ENCODE measurements at places on chromosomes 11 and 22.

DNA sequence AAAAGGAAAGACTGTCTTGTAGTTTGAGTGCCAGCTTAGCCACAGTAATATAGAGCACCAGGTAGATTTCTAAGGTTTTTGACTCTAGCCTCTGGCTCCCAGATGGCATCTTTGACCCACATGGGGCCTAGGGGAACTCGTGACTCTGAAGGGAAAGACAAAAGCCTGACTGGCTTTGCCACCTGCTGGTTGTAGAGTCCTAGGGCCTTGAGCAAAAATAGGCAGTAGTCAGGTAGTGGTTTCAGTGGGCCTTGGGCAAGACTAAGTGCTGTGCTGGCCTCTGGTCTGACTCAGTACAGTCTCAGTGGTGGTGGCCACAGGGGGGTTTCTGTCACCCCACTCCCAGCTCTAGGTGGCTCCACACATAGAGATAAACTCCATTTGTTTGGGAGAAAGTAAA lies 349.4 kb downstream of the FAM181B start:
- no peak for DNase-seq

DNA sequence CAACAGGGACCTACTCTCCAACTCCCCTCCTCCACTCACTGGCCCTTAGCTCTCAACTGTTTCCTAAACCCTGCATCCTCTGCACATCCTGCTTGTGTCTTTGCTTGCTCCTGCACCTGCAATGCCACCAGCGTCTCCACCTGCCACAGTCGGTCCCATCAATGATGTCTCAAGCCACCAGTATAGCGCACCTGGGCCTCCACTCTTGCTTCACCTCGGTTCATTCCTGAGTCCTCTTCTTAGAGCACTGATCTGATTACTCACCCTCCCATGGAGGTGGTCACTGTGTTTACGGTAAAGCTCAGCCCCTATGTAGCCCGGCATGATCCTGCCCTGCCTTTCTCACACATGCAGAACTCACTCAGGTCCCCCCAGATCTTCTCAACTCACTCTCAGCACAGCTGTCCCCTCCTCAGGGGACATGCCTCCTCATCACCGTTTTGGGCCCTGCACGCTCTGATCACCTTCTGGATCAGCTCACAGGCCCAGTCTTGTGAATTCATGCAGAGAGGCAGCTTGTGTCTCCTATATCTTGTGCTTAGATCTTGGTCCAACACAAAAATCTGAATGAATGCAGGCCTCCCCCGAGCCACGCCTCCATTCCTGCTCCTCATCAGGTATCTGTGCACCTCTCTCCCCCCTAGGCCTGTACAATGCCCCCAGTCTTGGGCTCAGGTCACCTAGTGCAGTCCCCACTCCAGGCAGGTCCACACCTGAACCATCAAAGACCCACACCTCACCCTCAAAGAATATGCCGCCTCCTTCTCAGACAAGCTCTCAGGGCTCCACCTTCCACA lies 31.4 kb downstream of the TRIM29 start:
- no peak for DNase-seq

GRCh38 chr11:102564110-102564509 lies 33.6 kb upstream of the MMP7 start:
- DNase-seq: peak; percentile 78

GRCh38 chr11:14636119-14636518 lies 7.5 kb upstream of the PDE3B start:
- DNase-seq: no peak

- no peak for DNase-seq
Observed at GRCh38 chr22:43155789-43156188, 4.4 kb downstream of the TSPO start.

DNA sequence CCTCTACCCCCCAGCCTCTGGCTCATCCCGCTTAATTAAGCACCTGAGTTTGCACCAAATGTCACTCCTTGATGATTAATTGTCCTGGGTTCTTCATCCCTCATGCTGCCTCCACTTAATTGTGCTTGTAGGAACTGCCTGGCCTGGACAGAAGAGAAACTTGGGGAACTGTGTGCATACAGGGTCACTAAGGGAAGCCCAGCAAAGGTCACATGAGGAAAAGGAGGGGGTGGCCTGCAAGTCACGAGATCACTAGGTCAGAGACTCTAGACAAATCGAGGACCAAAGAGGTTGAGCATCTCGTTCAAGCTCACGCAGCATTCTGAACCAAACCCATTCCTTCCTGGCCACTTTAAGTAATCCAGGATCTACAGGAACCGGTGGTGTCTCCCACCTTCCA lies 75.8 kb downstream of the PDE2A start:
- DNase-seq: no peak

DNA sequence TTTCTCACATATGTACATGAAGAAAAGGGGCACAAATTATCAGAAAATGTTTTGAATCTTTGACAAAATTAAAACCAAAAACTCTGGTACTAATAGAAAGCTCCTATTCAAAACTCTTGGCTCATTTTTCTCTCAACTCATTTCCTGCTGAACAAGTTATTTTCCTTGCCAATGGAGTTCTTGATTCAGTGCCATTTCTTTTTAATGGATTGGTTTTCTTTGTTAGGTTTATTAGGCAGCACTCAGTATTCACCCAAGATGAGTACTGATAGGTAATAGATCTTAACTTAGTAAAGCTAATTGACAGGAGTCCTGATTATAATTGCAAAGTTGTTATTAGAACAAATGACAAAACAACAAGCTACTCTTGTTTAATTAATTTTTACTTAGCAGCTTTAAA lies 279.4 kb upstream of the PDGFD start:
- no peak for DNase-seq

GRCh38 chr11:120335908-120336640 lies at the start of gene ARHGEF12:
Gene ARHGEF12, plus strand, starts transcription at chr11:120336413. Its CDS starts 831 bp downstream, at chr11:120337244.
- peak; percentile 99 for DNase-seq

Measured in fibroblast of skin of right biceps (primary cell).